ENCODE measurements at places on chromosomes 1 and 21.

DNA sequence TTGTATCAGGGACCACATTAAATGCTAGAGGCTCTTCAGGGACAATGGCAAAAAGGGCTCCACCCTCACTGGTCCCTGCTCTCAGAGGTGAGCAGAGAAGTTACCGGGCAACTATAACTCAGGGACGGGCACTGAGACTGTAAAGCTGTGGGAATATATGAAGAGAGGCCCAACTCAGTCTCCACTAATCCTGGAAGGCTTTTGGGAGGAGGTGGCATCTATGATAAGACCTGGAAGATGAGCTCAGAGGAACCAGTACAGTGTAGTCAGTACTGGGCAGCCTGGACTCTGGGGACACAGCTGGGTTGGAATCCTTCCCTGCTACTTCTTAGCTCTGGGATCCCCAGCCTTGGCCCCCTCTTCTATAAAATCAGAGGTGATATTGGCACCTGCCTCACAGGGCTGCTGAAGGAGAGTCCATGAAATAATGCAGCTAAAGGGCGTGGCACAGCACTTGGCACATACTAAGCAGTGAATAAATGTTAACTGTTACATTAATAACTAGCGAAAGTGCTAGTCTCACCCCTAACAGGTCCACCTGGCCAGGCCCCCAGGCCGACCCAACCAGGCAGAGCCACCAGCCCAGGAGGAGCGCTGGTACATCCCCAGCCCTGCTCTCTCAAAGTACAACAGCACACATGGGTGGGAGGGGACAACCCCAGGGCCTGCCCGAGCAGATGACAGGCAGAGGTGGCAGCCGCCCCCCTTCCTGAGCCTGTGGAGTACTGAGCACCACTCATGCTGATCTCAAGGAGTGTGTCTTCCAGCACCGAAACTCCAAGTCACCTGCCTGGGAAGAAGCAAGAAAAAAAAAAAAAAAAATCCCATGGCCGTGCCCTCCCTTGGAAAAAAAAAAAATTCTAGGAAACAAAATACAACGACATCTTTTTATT is 62.7 kb downstream of the CASZ1 start:
- no peak for DNase-seq

GRCh38 chr1:84969489-84970250 is 27.2 kb downstream of the MCOLN2 start:
- DNase-seq: no peak

- no peak for DNase-seq
Measured at GRCh38 chr1:12069623-12070244, 6.6 kb downstream of the TNFRSF8 start.

DNA sequence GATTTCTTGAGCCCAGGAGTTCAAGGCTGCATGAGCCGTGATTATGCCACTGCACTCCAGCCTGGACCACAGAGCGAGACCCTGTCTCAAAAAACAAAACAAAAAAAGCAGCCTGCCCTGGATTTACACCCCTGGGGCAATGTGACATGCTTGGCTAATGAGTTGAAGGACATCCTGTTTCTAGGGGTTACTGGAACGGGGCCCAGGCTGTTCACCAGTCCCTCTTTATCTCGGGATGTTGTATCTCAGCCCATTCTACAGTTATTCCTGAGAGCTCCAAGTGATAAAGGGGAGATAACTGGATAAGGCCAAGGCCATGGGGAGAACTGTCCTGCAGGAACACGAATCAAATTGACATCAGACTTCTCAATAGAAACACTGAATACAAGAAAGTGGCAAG is 21.7 kb upstream of the S100A2 start:
- no peak for DNase-seq

- no peak for DNase-seq
Measured at GRCh38 chr21:45859041-45859761, 122.4 kb upstream of the COL6A1 start.

DNA sequence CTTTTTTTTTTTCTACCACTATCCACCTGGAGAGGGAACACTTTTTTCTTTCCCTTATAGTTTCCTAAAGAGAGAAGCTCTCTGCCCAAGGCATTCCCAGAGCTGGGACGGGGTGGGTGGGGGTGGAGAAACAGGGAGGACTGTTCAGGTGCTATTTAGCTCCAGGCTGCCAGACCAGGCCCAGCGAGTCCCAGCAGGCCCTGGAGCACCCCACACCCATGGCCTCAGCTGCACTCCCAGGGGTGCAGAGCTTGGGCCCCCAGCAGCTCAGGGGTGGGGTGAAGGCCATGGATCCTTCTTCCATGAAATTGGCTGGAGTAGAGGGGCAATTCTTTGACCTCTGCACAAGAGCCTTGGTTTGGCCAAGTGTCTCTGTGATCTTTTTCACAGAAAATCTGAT is 4.1 kb downstream of the ETV3L start:
- DNase-seq: no peak

DNA sequence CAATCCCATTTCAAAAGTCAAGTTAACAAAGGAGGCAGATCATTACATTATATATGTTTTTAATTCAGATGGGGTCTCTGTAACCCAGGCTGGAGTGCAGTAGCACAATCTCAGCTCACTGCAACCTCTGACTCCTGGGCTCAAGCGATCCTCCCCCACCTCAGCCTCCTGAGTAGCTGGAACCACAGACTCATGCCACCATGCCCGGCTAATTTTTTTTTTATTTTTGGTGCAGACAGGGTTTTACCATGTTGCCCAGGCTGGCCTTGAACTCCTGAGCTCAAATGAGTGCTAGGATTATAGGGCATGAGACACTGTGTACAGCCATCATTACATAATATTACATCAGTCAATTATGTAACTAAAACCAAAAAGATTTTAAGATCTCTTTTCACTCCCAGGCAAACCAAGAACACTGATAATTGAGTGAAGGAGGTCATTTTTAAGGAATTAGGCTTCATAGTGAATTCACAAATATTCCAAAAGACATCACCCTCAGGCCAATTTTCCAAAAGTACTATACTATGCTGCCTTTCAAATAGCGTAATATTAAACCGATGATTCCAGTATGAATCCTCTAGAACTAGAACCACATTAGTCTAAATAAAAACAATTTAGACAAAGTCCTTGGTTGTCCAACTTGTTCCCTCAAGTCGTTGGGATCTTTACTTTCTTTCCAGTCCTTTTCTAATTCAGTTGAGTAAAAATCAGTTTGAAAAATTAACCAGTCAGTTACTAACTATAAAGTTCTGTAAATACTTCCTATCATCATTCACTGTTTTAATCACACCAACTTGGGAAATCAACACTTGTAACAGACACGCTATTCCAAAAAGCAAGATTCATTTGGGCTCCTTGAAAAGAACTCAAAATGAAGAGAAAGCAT is 16.1 kb downstream of the TOMM20 start:
- DNase-seq: no peak

GRCh38 chr21:15121655-15122120 is 56.9 kb upstream of the NRIP1 start:
- DNase-seq: no peak

DNA sequence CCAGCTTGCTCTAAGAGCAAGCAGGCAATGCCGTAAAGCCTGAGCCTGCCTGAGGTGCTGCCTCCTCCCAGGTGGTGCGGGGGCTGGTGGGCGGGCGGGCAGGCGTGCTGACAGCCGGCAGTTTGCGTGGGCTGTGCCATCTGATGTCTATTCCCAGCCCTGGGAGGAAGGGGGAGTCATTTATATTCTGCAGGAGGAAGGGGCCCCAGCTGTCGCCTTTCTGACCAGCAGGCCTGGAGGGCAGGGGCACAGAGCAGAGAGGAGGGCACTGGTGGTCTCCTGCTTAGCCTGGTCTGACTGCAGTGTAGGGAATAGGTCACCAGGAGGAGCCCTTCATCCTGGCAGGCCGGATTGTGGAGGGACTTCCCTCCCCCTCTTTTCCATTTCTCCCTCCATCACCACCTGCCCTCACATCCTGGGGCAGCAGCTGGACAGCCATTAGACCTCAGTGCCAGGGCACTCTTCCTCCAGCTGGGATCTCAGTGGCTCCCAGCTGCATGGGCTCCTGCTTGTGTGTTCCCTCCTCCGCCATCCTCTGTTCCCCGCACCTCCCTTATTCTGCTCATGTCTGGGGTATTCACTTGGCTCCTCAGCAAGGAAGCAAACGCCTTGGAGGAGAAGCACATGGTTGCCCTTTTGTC is 4.4 kb downstream of the CYB561D1 start:
- no peak for DNase-seq

DNA sequence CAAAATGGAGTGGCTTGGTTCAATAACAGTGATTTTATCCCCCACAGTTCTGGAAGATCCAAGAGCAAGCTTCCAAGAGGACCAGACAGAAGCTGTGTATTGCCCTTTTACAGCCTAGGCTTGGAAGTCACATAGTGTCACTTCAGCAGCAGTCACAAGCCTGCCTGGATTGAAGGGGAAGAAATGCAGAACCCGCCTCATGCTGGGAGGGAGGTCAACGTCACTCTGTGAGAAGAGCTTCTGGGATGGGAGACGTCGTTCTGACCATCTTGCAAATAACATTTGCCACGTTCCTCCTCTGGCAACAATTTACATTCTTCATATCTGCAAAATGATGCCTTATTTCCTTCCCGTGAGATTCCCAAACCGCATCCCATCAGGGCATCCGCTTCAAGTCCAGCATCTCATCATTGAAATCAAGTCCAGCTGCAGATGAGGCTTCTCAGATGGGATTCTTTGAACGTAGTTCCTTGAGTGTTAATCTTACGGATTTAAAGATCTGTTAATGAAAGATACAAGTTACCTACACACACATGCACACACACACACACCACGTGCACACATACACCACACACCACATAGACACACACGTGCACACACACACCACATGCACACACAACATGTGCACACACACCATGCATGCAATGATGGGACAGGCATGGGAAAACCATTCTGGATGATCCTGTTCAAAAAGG is 23.9 kb upstream of the KIF1B start:
- no peak for DNase-seq

- DNase-seq: no peak
Measured at GRCh38 chr1:168556647-168557046, 12.8 kb upstream of the XCL2 start.

DNA sequence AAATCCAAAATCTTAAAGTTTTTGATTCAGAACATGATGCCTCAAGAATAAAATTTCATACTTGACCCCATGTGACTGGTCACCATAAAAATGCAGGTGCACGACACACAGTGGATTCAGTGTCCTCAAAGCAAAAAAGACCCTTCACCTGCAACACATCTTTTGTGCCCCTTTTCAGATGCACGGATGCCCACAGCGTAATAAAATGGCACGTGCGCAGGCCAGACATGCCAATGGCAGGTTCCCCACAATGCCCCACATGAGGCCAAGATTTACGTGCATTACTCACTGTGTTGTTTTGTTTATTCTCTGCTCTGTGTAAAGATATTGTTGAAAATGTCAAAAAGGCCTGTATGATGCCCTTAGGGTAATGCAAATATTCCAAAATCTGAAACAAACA is 9.3 kb downstream of the KCNA10 start:
- no peak for DNase-seq

DNA sequence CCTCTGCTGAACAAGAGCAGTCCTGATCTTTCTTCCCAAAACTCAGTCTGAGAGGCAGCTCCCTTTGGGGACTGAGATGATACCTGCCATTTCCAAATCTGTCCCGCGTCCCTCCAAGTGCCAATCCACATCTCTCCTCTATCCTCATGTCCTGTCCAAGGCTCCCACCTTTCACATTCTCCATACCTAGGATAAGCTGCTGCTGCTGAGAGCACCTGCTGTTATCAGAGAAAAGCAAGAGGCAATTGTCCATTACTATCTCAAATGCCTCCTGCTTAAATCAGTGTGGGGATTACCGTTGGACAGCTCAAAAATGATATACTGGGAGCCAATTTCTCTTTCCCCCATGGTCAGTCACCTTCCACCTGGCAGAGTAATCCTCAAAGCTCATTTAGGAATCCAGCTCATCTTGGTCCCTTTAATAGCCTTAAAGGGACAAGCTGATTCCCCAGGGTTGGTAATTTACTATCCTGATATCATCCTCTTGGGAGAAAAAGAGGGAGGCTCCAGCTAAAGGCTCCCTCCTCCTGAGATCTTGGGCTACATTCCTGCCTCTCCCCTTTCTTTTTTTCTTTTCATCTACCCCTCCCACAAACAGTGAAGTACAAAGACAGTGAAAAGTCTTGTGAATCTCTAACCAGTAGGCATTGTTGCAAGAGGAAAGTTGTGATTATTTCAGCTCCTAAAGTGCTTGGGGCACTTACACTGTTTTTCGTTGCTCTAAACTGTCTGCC is 278.1 kb upstream of the CAMK1G start:
- no peak for DNase-seq

- no peak for DNase-seq
Measured at GRCh38 chr1:236140705-236141446, 1.5 kb upstream of the GPR137B start.

- no peak for DNase-seq
Measured at GRCh38 chr1:201282931-201283829, at the start of gene PKP1. Gene PKP1, plus strand, starts transcription at chr1:201283506. Its CDS starts 197 bp downstream, at chr1:201283703.

DNA sequence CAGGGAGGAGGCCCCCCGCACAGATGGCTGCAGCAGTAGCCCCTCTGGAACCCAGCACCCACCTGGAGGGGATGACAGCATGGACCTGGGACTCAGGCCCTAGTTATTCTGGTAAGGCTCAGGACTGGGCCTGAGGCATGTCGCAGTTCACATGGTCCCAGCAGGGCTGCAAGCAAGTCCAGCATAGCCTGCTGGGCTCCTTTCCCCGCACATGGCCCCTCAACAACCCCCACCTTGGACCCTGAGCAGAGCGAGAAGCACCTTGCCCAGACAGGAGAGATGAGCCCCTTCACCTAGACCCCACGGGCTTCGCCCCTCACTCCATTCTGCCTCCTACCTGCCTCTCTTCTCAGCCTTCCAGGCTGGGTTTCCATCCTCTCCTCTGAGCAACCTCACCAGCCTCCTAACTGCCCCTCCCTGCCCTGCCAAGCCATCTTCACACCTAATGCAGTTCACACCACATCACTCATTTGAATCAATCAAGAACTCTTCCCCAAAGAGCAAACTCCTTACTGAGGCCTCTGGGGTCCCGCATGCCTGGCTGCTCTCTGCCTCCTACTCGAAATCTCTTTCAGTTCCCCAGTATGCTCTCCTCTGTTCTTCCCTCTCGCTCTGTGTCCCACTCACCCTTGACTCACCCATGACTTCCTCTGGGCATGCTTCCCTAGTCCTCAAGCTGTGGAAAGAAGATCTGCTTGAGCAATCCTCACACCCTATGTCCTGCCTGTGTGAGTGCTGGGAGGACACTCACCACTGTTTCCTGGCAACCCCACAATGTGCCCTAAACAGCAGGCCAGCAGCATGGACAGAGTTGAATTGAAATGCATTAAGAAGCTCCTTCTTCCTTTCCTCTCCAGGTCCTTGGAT is 9.4 kb upstream of the THEMIS2 start:
- DNase-seq: no peak

Data from activated CD8-positive, alpha-beta memory T cell treated with anti-CD3 and anti-CD28 coated beads for 1 hour (primary cell).